ENCODE measurements at places on chromosomes 2 and 18.
A peak's percentile ranks its signal among the peaks of the same experiment; 100 is the strongest.

DNA sequence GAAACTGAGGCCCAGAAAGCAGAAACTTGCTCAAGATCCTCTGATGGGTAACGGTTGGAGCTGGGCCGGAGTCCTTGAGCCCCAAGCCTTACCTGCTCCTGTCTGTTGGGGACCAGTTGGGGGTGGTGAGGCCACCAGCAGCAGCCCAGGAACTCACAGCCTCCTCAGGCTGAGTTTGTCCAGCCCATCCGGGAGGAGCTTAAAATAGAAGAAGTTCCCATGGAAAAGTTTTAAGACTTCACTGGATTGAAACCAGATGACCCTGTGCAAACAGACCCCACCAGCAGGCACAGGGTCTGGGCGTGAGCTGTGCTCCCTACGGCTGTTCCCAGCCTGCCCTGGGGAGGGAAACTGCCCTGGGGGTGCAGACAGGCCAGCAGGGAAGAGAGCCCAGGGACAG is 40.6 kb upstream of the FOSL2 start:
- DNase-seq, result no peak

GRCh38 chr2:236205867-236206645 is 37.9 kb upstream of the GBX2 start:
- no peak for DNase-seq

DNA sequence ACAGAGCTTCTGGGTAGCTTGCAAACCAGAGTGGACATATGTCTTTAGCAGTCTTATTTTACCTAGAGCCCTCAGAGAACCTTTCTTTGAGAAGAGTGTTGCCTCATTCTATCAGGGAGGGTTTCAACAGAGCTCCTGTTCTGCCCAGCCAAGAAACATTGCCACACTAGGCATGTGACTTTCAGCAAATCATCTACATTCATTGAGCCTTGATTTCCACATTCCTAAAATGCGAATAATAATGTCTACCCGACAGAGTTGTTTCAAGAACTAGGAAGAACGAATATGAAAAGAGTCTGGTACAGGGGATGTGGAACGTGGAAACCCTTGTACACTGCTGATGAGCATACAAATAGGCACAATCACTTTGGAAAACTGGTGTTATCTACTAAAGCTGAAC is 7.8 kb upstream of the PRKAG3 start:
- no peak for DNase-seq

- DNase-seq, result no peak
Measured at GRCh38 chr2:2243666-2244065, 87.4 kb downstream of the MYT1L start.

GRCh38 chr2:83388804-83389203 is 1070.3 kb downstream of the SUCLG1 start:
- DNase-seq, result no peak

DNA sequence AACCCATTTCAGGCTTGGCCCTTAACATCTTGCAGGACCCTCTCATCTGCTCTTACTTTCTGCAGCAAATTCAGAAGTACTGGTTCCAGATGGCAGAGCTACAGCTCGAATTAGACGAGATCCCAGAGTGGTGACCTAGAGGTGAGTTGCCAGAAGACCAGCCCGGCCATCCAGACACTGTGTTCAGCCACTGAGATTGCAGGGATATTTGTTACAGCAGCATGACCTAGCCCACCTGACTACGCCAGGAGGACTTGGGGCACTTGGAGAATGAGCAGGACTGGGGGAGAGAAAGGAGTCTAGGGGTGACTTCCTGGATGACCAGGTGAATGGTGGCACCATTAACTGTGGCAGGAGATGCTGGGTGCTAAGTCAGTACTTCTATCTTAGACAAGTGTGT is 67.2 kb upstream of the ID2 start:
- DNase-seq, result no peak

- DNase-seq, result no peak
Measured at GRCh38 chr2:53467467-53468180, 300.0 kb upstream of the CHAC2 start.

- no peak for DNase-seq
Measured at GRCh38 chr2:88737385-88737784, 45.9 kb downstream of the RPIA start.

GRCh38 chr2:182134201-182134600 is 148.5 kb downstream of the PPP1R1C start:
- DNase-seq, result no peak

- no peak for DNase-seq
Measured at GRCh38 chr18:35239314-35239713, 1.5 kb upstream of the ZNF397 start.

- no peak for DNase-seq
Measured at GRCh38 chr2:49291619-49292018, 137.3 kb upstream of the FSHR start.

GRCh38 chr2:37569986-37570679 is 101.3 kb downstream of the CDC42EP3 start:
- DNase-seq, result no peak

DNA sequence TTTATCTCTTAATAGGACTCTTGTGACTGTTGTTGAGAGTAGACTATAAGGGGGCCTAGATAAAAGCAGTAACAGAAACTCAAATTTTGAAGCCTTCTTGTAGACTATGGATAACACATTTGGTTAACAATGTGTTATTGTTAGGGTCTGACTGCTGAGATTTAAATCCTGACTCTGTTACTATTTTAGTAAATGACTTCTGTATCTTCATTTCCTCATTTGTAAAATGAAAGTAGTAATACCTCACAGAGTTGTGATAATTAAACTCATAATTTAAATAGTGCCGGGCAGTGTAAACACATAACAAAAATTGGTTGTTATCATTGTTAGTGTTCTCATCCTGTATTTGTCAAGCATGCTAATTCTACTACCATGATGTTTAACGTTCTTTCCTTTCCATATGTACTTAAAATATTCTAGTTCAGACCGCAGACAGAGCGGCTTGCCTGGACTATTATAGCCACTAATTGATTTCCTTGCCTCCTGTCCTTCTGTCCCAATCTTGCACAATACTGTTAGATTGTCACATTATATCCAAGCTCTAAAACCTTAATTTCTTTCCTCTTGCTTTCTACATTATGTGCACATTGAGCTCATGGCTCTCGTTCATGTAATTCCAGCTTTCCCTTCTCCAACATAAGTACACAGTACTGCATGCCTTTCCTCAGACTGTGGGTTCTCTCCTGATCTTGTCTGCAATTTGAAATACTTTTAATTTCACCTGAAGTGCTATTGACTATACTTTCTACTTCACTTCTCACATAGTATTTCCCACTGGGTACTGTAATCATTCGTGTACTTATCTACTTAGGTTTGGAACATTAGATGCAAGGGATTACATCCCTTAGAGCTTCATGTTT is 48.4 kb downstream of the RBBP8 start:
- DNase-seq, result no peak

DNA sequence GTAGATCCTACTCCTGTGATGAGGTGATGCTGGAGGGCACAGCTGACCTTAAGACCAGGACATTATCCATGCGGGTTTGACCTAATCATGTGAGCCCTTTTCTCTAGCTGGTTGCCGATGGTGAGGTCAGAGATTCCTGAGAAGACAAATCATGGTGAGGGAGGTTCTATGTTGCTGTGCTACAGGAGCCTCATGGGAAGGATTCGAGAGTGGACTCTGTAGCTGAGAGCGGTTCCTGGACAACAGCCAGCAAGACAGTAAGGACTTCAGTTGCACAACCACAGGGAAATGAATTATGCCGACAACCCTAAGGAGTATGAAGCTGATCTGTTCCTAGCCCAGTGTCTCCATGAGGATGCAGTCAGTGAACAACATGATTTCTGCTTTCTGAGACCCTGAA is 80.4 kb downstream of the EPB41L3 start:
- DNase-seq, result no peak

GRCh38 chr2:188663301-188663700 is 310.9 kb upstream of the COL3A1 start:
- DNase-seq, result no peak

- peak; percentile 67 for DNase-seq
Measured at GRCh38 chr2:136057023-136057801, 60.7 kb downstream of the CXCR4 start.

DNA sequence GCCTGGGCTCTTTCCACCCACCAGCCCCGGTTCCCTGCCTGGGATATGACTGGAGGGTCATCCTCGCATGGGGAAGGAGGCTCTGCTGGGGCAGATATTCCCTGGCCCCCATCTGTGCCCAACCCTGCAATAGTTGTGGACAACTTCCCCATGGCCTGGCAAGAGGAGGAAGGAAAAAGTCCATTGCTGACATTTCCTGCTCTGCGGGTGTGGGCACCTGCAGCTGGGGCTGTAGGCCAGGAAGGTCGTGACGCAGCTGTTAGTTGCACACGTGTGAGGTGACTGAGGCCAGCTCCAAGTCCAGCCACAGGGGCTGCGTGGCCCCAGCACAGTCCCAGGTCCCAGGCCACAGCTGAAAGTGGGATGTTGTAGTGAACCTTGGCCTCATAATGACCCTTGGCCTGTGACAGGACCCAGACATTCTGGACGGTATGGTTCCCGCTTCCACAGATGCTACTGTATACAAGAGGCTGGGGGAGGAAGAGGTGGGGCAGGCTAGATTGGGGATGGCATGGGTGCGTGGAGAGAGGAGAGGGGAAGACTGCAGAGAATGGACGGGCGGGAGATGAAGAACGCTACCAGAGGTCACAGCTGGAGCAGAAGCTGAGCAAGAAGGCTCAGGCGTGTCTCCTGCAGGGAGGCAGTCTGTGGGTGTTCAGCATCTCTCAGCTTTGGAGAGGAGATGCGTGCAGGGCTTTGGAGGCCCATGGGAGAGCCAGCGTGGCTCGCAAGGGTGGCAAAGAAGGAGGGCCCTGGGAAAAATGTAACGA is 22.1 kb downstream of the OTOF start:
- DNase-seq, result no peak

- no peak for DNase-seq
Measured at GRCh38 chr2:235106874-235107639, 155.2 kb downstream of the SH3BP4 start.

GRCh38 chr18:53952700-53953099 is 271.8 kb downstream of the MBD2 start:
- DNase-seq, result no peak

Measured in CD4-positive, alpha-beta T cell treated with Interleukin-6 at 100 ng/mL for 8 hours (primary cell).